ENCODE measurements at places on chromosomes 3 and 15. TPM values are rescaled to one million over a fixed set of nuclear protein-coding genes. Genes with fewer than 3 reads are reported as not detected.

- no peak for DNase-seq
These were observed 109.5 kb downstream of the SYNPR start for GRCh38 chr3:63387568-63387967.

DNA sequence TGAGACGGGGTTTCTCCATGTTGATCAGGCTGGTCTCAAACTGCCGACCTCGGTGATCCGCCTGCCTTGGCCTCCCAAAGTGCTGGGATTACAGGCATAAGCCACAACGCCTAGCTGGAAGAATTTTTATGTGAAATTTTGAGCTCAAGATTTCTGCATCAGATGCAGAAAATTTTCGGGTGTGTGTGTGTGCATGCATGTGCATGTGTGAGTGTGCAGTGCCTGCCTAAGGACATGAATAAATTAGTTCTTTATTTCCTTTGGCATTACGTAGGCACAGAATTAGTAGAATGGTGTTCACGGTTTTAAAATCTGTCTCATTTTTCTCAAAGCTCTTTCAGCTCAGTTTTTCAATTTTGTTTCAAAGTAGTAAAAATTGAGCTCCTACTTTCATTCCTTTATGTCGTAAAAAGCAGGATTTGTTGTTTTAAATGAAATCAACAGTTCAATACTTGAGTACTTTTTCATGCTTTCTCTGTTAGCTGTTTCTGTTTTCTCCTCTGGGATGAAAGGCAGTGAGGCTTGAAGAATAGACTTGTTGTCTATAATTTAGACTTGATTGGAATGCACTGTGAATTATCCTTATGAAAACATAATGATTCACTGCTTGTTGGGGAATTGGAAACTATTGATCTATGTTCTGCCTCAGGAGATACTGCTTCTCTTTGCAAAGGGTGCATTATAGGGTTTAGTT is 23.3 kb upstream of the RAB11A start:
- no peak for DNase-seq

OIP5 gene
- total RNA-seq = 0.20 TPM

DTX3L gene
- total RNA-seq = 15.4 TPM

- DNase-seq = no peak
These were observed 223.8 kb downstream of the NTRK3 start for GRCh38 chr15:88032787-88033186.

DNA sequence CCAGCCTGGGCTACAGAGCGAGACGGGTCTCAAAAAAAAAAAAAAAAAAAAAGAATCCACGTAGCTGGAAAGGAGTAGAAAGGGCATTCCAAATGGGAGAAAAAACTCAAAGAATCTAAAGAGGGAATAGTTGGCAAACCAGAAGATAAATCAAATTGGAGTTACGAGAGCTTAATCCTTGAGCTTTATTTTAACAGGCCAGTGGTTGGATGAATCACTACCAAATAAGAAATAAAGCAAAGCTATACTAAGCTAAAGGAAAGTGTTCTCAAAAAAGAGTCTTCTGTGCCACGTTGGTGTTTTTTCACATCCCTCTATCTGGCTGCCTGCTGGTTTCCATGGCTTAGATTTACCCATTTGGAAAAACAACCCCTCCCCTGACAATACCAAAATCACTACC is 14.0 kb downstream of the VGLL4 start:
- no peak for DNase-seq

CCR2 gene
- 0.99 TPM for total RNA-seq

DNA sequence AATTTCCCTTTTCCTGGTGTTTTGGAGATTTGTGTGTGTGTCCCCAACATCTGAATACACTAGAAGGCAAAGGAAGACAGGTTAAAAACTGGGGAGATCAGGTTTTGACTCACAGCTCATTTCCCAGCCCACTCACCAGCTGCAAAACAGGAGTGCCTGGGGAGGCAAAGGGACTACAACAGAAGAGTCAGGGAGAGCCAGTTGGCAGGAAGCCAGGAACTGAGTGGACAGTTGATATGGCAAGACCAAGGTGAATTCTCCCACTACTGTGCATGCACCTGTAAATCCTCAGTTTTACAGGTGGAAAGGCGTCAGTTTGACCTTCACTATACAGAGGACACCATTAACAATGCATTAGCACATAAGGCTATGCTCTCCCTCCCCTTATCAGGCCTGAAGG is 901.5 kb upstream of the SEMA6D start:
- DNase-seq = no peak

POLQ gene
- 0.17 TPM for total RNA-seq

GRCh38 chr3:152301745-152302181 is 33.0 kb downstream of the MBNL1 start:
- DNase-seq = no peak

SRPRB gene
- 19.9 TPM for total RNA-seq

PP2D1 gene
- total RNA-seq = not detected

DNA sequence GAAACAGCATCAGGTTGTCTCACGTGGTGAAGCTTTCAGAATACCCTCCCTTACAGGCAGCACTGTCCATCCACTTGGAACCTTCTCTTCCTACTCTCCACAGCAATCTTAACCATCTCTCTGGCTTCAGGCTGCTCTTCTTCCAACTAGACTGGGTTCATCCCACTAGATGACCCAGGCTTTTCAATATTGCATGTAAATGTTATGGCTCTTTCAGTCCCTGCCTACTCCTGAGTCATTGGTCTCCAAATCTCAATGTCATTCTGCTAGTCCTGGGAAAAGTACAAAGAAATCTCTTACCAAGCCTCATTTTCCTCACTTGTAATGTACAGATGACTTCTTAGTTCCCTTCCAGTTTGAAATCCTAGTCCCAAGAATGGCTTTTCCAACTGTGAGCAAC is 109.7 kb upstream of the CTNNB1 start:
- no peak for DNase-seq

DNA sequence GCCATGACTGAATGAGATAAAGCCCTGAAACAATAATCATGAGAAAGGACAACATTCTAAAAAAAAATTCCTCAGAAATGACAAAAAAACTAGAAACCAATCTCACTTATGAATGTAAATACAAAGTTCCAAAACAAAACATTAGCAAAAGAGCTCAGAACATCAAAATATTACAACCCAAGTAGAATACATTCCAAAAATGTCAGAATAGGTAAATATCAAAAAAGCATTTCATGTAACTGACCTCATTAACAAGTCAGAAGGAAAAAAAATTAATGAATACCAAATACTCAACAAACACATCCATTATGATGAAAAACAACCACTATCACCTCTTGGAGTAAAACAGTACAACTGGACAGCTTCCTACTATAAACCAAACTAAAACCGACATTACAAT is 93.1 kb downstream of the DLG1 start:
- no peak for DNase-seq

- DNase-seq = no peak
These were observed 223.4 kb downstream of the SNRPN start for GRCh38 chr15:25177955-25178801.

GRCh38 chr3:37198996-37199395 is 24.6 kb upstream of the LRRFIP2 start:
- no peak for DNase-seq

DNA sequence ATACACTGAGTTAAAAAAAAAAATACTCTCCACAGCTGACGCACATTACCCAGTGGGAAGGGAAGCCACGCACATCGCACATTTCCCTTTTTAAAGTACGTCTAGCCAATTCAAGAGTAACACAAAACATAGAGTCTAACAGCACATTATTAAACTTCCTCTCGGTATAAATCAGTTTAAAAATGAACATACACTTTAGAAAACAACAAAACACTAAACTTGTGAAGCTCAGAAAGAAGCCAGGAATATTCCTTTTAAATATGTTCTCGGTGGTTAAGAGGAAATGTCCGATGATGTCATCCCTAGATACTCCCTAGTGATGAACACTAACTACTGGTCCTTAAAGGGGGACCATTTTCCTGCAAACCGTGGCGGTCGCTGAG is 721 bp downstream of the MYEF2 start:
- no peak for DNase-seq

GRCh38 chr15:31482122-31482922 is 155.7 kb downstream of the KLF13 start:
- no peak for DNase-seq

WDR93 gene
- total RNA-seq = not detected

CLDN11 gene
- total RNA-seq = not detected

GRCh38 chr3:126341755-126342150 is 15.5 kb downstream of the KLF15 start:
- peak; percentile 1 for DNase-seq

DUOXA2 gene
- not detected for total RNA-seq

GRCh38 chr3:52272831-52273230 is 5.6 kb downstream of the WDR82 start:
- DNase-seq = no peak

CLRN1 gene
- not detected for total RNA-seq

DNA sequence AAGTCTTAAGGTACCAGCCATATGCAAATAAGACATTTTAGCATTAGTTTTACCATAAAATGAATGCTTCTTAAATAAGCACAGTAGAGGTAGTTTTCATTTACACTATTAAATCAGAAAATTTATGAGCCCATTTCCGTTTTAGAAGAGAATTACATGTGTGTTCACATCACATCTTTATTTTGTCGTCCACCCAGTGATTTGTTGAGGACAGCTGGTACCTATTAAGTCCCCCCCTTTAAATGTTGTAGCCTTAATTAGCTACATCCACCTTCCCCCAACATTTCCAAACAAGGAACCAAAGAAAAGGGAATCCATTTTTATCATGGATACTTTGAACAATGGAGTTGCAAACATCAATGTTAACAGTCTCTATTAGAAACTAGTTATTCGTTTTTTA is 6.8 kb downstream of the IL17RD start:
- no peak for DNase-seq

DNA sequence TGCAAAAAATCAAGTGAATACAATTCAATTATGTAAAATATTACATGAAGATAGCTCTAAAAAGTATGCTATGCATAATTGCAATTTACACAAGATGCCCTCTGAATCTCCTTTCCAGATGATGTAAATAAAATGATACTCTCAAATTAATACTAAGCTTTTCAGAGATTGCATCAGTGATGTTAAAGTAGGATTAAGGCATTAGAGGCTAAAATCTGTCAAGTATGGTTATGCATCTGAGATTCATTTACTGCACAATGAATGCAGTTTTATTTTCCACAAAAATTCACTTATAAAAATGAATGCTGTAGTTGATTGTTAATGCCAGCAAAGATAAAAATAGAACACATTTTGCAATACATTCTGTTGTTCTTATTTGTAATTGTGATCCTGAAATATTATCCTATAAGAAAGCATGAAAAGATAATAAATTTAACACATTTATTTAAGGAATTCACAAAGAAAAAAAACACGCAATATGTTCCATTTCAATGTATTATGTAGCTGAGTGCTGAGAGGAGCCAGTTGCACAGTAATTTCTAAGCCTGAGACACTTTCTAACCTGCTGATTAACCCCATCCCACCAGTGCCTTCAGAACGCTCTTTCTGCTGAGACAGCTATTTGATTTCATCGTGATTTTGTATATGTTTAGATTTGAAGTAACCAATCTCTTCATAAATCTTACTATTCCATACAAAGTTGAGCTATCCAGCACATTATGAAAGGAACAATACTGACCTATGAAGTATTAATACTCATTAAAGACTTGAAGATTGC is 224.4 kb downstream of the CADM2 start:
- DNase-seq = no peak

DNA sequence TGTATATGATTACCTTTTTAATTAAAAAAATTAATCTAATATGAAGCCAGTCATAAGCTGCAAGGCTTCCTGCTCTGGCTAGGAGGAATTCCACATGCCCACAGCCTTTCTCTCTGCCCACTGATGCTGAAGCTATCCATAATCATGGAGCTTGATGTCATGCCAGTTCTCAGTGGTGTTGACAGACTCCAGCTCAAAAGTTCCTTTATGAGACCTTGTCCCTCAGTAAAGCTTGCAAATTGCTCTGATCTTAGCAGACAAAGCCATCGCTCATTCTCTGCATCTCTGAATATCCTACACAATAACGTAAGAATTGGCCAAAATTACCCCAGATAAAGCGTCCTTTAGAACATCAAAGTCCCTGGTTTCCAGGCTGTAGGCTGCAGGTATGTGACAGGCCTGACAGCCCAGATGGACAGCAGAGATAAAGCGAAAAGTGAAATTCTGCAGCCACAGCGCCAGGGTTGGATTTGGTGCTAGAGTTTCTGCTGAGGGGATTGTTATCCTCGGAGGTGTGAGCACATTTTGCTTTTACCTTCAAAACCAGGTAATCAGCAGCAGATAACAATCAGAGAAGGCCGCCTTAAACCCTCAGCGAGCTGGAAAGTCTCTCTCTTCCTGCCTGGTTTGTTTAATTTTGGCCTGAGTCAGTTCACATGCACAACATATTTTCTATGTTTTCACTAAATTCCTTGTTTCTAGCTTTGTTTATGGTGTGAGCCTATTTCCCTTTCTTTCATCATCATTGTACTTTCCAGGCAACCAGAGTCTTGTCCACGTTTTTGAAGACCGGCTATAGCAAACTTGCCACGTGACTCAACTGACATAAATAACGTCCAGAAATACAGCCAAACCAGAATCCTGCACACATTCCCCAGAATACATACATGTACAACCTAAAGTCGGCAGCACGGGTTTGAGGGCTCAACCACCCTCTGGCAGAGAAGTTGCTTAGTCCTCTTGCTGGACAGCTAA is 36.6 kb upstream of the ALDH1A3 start:
- no peak for DNase-seq

AP4E1 gene
- total RNA-seq = 6.6 TPM

DNA sequence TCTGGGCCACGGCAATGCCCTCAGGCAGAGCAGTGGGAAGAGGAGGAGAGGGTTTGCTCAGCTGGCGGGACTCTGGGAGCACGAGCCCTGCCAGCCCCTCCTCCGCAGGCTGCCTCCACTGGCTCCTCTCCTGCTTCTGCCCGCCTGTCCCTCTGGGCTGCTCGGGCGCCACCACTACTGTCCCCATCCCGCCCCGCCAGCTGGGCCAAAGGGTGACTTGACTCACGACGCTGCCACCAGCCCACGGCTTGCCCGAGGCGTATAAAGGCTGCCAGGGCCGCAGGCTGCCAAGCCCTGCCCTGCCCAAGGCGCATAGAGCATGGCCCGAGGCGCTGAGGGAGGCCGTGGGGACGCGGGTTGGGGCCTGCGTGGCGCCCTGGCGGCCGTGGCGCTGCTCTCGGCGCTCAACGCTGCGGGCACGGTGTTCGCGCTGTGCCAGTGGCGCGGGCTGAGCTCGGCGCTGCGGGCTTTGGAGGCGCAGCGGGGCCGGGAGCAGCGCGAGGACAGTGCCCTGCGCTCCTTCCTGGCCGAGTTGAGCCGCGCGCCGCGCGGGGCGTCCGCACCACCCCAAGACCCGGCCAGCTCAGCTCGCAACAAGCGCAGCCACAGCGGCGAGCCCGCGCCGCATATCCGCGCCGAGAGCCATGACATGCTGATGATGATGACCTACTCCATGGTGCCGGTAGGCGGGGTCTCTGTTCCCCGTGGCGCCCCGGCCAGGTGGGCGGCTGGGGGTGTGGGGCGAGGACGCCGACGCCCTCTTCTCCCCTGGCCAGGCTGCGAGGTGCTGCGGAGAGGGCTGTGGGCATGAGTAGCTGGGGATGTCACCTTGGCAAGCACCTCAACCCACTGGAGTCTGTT is at the start of gene GLDN:
TSS of gene GLDN (plus strand) at position 290 of the 861 bp plus-strand sequence. CDS start at position 320, 30 bp downstream.
- no peak for DNase-seq

GRCh38 chr3:115713284-115713683 is 90.0 kb downstream of the GAP43 start:
- DNase-seq = no peak
